ENCODE measurements at places on chromosomes 7 and 10.

DNA sequence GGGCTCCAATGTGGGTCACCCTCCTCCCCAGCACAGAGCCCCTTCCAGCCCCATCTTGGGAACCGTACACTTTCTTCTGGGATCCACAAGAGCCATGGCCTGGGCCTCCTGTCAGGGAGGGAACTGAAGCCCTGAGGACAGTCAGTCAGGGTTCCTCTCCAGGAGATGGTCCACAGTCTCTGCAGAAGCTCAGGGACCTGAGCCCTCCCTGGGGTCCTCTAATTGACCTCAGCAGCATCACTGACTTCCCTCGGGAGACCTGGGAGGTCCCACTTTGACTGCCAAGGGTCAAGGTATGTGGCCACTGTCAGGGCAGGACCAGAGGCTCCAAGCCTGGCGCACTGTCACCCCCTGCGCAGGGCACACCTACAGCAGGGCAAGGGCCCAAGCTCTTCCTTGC lies 32.3 kb downstream of the NOD1 start:
- no peak for DNase-seq

GRCh38 chr7:106779877-106780276 lies 85.2 kb upstream of the PIK3CG start:
- DNase-seq, result peak; percentile 78

- no peak for DNase-seq
These were observed 12.5 kb upstream of the NKX2-3 start for GRCh38 chr10:99520040-99520846.

- DNase-seq, result no peak
These were observed 715 bp upstream of the PANK1 start for GRCh38 chr10:89645742-89646172.

- DNase-seq, result peak; percentile 38
These were observed 135.8 kb downstream of the CAMK1D start for GRCh38 chr10:12484941-12485805.

DNA sequence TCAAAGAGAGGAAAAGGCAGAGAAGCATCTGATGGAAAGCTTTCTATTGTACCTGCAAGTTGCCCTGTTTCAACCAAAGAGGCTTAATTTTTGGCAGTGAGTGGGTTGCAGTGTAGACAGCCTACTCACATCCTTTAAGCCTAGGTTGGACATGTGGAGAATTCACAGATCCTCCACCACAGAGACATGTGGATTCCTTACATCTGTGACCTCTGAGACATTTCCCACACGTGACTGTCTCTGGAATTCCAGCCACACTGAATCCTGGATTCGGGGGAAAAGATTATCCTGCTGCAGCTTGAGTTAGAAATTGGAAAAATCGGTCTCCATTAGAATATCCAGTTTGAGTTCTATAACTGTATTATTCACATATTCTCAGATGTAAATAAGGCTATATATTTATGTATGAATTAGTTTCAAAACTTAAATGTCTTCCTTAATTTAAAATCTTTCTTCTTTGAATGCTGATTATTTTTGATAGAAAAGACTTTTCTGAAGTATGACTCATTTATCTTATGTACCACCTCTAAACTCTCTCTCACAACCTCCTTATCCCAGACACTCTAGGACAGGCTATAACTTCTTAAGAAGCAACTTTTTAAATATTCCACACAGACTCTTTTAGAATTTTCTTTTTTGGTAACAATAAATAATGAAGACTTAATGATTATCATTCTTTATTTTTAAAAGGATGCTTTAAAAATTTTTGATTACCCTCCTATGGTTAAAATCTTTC lies 123.3 kb downstream of the TWIST1 start:
- DNase-seq, result no peak

DNA sequence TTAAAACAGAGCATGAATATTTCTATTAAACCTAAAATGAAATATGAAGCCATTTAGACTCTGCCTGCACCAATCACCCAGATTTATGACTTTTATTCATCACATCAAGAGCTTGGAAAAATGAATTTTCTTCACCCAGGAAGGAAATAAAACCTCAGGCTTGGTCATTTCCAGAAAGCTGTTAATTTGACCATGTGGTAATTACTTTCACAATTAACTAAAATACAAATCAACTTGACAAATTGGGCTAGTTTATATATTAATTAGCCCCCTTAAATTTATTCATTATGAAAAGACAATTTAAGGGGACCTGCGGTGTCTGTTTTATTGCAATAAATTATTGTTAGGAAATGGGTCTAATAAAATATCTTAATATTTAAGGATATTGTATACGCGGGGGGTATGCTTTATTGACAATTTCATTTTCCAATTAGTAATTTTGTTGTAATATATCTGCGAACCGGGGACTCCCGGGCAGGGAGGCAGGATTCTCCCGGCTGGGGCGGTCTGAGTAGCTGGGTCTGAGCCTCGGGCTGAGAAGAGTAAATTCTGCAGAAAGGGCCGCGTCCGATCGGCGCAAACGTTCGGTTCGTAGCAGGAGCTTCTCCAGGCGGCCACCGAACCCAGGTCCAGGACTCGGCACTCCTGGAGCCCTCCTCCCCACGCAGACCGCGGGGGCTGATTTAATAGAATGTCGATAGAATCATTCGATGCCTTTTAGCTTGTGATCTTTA lies 9.4 kb upstream of the MNX1 start:
- DNase-seq, result no peak

- peak; percentile 51 for DNase-seq
These were observed 2.4 kb upstream of the CNOT4 start for GRCh38 chr7:135512135-135512887.

GRCh38 chr10:116466715-116467422 lies 39.2 kb downstream of the PNLIPRP3 start:
- DNase-seq, result no peak

- no peak for DNase-seq
These were observed 127.3 kb downstream of the LHPP start for GRCh38 chr10:124588736-124589490.

GRCh38 chr7:117041007-117041406 lies 87.7 kb downstream of the ST7 start:
- no peak for DNase-seq

DNA sequence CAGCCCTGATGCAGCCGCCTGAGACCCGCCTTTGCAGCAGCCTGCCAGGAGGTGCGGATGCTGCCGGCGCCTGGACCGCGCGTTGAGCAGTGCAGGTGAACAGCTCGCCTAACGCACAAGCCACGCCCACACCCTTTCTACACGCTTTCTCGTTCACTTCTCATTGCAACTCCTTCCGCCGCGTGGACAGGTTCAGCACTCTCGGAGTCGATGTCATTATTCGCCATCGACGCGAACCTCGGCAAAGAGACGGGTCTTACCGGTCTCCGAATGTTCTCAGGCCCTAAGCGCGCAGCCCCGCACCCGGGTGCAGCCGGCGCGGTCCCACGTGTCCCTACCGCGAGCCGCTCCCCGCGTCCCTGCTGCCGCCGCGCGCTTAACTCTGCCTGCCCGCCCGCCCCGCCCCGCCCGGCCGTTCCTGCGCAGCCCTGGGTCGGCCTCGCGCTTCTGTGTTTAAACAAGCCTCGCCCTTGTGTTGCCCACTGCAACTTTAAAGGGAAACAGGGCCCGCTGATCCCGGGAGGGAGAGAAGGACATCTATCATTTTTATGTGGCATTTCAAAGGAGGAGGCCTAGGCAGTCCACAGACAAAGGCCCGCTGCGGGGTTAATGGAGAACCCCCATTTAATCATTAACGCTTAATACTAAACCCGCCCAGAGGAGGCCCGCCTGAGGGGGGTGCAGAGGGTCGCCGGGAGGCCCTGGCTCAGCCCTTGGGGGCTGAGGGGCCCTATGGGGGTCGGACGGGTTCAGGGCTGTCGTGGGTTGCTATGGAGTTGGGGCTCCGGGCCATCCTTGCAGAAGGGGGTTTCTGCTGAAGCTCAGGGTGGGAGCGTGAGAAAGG lies 128.5 kb downstream of the WDR11 start:
- peak; percentile 66 for DNase-seq

DNA sequence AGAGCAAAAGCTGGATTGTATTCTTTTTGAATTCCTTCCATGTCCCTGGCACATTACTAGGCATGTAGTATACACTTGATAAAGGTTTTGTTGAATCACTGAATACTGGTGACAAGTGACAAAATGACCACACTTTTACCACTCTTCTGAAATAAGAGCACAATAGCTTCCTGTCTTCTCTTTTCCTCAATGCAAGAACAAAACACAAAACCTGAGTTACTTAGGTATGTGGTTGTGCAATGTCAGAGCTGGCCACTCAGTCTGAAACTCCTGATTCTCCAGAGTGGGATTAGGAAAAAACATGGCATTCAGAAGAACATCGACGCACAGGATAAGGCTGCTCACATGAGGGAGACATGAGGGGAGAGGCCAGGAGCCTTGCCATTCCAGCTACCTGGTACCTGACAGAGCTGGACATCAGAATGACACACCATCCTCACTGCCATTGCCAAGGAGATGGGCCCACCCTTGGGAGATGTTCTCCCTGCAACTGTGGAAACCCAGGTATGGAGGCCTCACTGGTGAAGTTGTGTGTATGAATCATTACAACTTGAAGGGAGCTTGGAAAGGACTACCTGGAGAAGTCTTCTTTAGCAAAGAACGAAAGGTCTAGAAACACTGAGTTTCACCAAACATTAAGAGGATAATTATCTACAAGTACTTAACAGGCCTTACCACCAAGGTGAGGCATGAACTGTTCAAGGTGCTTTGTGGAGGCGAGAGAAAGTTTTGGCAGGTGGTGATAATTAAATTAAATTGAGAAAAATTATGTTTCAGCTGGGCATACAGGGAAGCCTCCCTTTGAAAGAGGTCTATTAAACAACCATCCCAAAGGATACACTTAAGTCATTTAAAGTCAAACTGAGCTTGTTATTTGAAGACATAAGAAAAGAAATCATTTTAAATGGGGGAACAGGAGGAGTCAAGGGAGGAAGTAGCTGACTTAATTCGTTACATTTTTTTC lies 246.5 kb upstream of the AOAH start:
- no peak for DNase-seq

DNA sequence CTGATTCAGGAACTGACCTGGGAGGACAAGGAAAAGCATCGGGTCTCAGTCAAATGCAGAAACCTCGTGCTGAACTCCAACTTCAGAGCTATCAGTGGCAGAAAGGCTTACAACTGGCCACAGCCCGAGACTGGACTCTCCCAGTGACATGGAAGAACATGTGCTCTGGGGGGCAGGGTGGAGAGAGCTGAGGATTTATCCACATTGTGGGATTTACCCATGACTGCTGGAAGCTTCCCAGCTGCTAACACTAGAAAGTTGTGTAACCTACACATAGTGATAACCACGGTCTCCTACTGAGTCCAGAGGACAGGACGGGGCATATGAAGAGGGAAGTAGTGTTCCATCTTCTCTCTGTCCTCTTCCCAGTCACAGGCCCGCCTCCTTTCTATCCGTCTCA lies 103.4 kb downstream of the ITIH5 start:
- no peak for DNase-seq

GRCh38 chr7:37259319-37259821 lies 189.3 kb downstream of the ELMO1 start:
- DNase-seq, result no peak

- DNase-seq, result no peak
These were observed 68.9 kb upstream of the HDAC9 start for GRCh38 chr7:18426564-18427226.

- no peak for DNase-seq
These were observed 184.2 kb downstream of the FRMD4A start for GRCh38 chr10:14146501-14146900.

GRCh38 chr10:28631896-28632583 lies 45.3 kb upstream of the BAMBI start:
- DNase-seq, result no peak

DNA sequence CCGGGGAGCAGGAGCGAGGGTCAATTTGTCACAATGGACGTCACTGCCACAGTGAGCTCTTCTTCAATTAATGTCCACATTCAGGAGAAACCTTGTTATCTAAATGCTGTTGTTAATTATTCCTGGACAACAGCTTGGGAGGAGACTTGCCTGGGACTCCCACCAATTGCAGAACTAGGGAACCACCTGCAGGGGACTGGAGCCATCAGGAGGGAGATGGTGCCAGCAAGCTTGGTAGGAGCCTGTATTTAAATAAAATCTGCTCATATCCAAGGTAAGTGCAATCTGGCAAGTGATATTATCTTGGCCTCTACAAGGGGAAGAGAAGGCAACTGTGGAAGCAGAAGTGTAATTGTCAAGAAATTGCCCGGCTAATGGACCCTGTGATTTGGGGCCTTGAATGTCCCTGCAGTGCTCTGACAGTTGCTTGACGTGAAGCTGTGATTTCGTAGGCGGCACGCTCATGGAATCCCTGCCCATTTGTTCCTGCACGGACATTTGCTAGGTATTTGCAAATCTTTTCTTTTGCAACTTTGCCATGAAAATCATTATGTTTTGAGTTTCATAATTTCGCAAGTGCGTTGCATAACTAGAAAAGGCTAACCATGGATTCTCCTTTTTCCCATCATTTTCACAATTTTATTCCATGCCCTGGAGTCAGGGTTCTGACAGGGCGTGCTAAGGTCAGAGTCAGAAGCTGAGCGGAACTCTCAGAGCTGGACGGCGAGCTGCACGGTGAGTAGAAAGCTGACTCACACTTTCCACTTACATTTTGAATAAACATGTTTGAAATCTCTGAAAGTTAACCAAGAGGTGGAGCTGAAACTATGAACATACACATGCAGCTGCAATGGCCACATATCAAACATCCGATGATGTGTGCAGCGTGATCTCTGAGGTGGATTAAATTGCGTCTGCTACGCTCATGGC lies 84.9 kb upstream of the TCERG1L start:
- DNase-seq, result no peak

DNA sequence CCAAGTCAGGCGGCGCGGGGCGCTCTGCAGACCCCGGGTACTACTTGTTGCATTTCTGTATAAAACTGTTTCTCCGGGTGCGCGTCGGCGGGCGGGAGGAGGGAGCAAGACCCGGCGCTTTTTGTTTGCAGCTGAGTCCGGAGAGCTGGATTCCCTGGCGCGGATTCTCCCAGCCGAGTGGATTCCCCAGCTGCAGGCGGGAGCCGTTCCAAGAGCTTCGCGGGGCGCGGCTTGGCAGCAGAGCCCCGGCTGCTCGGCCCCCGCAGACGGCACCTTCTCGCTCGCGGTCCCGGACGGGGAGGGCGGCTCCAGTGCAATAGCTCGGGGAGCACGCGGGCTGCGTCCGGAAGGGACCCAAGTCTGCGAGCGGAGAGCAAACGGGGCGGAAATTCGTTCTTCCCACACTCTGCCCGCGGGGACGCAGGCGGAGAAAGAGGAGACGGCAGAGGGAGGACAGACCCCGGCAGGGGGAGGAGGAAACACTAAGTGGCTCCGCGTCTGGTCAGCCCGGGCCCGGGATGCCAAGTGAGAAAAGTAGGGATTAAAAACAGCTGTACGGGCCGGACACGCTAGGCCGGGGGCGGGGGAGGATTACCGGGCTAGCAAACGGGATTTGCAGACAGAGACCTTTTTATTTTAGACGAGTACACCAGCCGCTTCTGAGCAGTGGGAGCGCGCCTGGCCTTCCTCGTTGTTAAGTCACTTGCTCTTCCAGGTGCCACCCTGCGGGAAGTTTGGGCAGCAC lies at the start of gene TRIL:
Gene TRIL, minus strand, starts transcription at position 96 of the 745 bp plus-strand sequence. CDS start 284 bp downstream, outside the sequence.
- no peak for DNase-seq
